Spleen (tissue), 13 donors: ENCODE measurements at places on chromosomes 2 and 18. TPM values are rescaled to one million over a fixed set of nuclear protein-coding genes. Genes with fewer than 3 reads are reported as not detected.
A peak's percentile ranks its signal among the peaks of the same experiment; 100 is the strongest.

DNA sequence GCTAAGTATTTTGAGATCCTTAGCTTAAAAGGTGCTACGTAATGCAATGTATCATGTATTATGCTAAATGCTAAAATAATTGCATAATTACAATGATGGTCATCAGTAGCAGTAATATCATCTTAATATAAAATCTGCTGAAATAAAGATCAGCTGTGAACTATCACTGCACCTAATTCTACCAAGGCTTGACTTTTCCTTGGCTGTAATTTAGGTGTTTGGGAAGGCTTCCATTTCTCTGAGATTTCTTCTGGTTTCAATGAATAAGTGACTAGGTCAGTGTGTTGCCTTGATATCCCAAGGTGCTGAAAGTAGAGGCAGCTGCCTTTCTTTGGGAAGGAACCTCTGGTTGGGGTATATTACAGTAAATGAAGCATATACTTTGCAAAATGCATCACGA lies 376.1 kb downstream of the STK39 start:
- no peak for DNase-seq

DNA sequence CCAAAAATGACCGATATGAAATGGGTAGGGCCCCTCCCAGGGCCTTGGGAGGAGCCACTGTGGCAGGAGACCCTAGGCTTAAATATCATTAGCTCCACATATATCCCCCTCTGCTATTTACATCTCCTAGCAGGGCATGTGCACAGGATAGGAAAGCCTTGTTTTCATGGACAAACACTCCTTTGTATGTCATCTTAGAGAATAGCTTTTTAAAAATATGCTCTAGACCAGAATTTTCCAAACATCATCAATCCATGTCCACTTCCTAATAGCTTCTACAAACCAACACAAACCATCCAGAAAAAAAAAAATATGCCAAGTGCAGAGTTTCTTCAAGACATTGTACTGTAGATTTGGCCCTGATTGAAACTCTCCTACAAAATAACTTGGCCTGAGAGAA lies 10.8 kb downstream of the DAPL1 start:
- DNase-seq, result no peak

DNA sequence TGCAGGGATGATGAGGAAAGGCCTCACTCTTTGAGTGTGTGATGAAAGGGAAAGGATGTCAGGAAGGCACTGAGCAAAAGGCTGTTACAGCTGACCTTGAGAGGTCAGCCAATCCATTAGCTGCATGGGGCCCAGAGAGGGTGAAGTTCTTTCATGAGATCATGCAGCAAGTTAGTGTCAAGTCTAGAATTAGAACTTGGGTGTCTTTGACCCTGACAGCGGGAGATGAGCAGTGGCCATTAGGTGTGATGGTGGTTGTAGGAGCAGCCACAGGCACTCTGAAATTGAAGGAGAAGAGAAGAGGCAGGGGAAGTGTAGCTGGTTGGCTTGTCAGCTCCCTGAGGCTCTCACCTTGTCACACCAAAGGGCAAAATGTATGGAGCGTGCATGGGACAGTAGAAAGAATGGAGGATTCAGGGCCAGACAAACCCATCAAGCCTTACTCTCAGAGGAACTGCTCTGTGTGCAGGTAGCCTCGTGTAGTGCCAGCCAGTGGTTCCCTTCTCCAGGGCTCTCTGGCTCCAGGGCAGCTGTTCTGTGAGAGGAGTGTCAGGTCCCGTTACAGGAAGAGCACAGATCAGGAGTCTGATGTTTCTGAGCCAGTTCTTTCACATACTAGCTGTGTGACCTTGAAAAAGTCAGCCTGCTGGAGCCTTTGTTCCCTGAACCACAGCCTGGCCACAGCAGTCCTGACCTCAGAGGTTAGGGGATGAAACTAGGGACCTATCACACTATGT lies 35.9 kb downstream of the MAP4K4 start:
- DNase-seq, result no peak

The RAB27B gene
- total RNA-seq, result 3.4 TPM

GRCh38 chr2:39433586-39434195 lies 3.4 kb downstream of the MAP4K3 start:
- no peak for DNase-seq

DNA sequence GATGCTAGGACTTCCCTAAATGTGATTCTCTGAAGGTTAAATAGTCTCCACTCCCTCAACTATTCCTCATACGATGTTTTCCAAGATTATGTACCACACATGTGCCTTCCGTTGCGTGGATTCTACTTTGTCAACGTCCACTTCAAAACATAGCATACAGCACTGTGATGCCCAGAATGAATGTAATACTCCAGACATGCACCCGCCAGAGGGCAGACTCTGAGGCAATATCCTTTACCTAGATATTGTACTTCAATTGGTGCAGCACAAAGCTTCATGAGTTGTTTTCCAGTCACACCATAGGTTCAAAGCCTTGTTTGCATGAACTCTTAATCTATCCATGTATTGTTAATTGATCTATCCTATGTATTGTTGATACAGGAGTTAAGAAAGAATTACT lies 201.0 kb upstream of the NABP1 start:
- no peak for DNase-seq

GRCh38 chr2:24009680-24010476 lies at the start of gene MFSD2B:
Gene MFSD2B, plus strand, starts transcription at chr2:24010085. Its CDS starts 12 bp downstream, at chr2:24010097.
- no peak for DNase-seq

- DNase-seq, result no peak
Observed at GRCh38 chr2:207473049-207473930, 56.5 kb upstream of the CREB1 start.

The AQP4 gene
- total RNA-seq, result 0.98 TPM

DNA sequence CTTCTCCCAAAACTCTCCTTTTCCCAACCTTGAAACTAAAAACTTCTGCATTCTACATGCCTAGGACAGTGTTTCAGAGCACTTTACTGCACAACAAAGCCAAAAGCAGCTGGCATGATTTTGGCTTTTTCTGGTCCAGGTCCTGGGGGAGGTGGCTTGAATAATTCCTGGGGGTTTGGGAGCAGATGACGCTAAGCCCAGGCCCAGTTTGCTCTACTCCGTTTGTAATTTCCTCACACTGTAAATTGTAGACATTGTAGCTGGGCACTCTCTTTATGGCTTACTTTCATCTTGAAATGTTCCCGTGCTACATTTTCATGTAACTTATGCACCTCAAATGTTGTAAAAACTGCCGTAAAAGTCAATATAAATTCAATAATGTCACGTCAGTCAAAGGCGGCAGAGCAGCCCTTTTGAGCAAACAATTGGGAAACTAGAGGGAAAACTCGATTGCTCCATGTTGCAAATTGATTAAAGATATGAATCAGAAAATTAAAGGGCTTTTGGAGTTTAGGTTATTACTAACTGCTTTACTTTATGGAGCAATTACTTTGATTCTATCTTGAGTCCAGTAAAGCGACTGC lies 373.2 kb upstream of the SLC14A2 start:
- DNase-seq, result no peak

GRCh38 chr2:120736624-120737339 lies 1.1 kb downstream of the GLI2 start:
- DNase-seq, result peak; percentile 58

DNA sequence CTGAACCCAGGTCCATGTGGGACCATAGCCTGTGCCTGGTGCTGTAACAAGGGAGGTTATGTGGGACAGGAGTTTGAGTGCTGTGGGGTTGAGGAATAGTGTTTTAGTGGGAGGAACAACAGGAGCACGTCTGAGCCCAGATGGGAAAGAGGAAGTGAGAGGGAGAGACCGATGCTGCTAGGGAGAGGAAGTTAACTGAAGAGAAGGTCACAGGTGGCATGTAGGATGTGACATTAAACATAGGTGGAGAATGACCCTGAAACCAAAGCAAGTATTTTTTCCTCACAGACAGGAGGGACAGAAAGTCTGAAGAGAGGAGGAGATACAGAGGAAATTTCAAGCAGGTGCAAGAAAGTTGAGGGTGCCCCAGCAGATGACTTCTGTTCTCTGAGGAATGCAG lies 87.8 kb downstream of the ACOXL start:
- no peak for DNase-seq

- no peak for DNase-seq
Observed at GRCh38 chr2:42404676-42405075, 43.7 kb upstream of the COX7A2L start.

GRCh38 chr2:183063083-183063482 lies 15.5 kb upstream of the DUSP19 start:
- no peak for DNase-seq

- DNase-seq, result no peak
Observed at GRCh38 chr2:192419786-192420185, 225.1 kb upstream of the TMEFF2 start.

- DNase-seq, result no peak
Observed at GRCh38 chr2:59029058-59029457, 787.9 kb upstream of the FANCL start.

DNA sequence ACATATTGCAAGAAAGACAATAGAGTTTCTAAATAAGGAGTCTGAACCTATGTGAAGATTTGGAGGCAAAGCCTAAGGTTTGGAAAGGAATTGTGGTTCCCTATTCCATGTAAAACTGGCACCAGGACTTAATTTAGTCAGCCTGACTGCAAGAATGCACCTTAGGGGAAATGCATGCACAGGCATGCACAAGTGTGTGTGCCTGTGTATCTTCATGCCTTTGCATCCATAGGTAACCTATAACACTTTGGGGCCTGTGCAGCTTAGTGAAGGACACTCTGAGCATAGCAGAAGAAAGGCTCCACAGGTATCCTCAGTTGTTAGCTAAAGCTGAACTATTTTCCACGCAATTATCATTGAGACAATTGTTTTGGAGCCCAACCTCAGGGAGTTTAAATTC lies 73.4 kb downstream of the RPRM start:
- no peak for DNase-seq

The CLEC4F gene
- 4.2 TPM for total RNA-seq

- DNase-seq, result no peak
Observed at GRCh38 chr2:60333264-60333663, 220.2 kb downstream of the BCL11A start.

The CYP1B1 gene
- total RNA-seq, result 121 TPM

The POTEI gene
- not detected for total RNA-seq

GRCh38 chr2:172817411-172817810 lies 81.8 kb downstream of the RAPGEF4 start:
- no peak for DNase-seq

The C1QL2 gene
- total RNA-seq, result not detected

DNA sequence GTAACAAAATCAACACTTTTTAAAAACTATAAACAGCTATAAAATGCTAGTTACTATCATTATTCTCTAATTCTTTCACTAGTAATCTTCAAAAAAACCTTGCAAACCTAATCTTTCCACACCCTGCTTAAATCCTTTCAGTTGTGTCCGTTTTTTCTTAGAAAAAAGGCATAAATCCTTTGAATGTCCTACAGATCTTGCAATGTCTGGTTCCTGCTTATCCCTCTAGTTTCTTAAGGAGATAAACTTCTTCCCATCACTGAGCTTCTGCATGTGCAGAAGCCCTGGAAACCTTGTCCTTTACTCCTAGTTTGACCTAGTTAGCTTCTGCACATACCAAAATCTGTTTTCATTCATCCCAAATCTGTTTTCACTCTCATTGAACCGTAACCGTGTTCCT lies 1.3 kb upstream of the PNO1 start:
- DNase-seq, result no peak

The TUBA3E gene
- total RNA-seq, result not detected

- no peak for DNase-seq
Observed at GRCh38 chr2:218960309-218961165, 1.1 kb downstream of the CDK5R2 start.

GRCh38 chr2:235357881-235358280 lies 136.0 kb upstream of the AGAP1 start:
- no peak for DNase-seq

The GKN2 gene
- total RNA-seq, result not detected
